Fibroblast of pulmonary artery (primary cell): ENCODE measurements at places on chromosomes 4 and X.
A peak's percentile ranks its signal among the peaks of the same experiment; 100 is the strongest.

GRCh38 chr4:188053302-188053701 is 56.1 kb downstream of the TRIML2 start:
- no peak for DNase-seq

GRCh38 chr4:177185151-177185550 is 124.5 kb upstream of the NEIL3 start:
- peak; percentile 19 for DNase-seq

DNA sequence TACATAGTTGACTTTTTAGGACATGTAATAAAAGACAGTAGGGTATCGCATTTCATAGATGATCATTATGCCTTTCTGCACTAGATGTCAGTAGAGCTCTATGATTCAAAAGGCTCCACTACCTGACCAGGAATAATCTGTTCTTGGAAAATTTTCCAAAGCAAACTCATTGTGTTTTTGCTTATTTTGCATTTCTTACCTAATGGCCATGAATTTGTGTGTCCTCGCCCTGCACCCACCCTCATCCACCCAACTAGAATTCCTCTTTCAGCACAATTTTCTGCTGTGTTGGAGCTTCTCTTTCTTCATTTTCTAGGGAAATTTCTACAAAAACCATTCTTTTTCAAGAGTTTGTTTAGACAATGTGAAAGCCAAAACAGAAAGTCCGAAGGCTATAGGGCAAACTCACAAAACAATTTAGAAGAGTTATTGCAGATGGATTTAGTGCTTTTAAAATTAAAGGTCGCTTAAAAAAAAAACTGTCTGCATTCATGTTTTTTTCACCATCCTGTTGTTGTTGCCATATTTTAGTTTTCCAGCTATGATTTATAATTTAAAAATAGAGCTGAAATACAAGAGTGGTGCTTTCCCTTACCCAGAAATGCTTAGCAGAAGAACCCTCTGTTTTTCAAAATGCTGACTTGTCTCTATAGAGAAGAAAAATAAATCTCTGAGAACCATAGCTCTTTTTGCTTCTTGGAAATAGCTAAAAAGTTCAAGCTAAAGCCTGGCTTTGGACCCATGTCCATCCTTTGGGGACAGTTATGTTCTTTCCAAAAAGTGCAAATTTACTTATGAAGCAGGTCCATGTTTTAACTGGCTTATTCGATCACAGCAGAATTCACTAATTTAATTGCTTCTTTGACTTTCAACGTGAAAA is 183.7 kb downstream of the SPATA18 start:
- peak; percentile 50 for DNase-seq

- no peak for DNase-seq
Observed at GRCh38 chr4:81883530-81884450, 412.1 kb upstream of the RASGEF1B start.

GRCh38 chrX:12886545-12886944 is 19.7 kb downstream of the TLR7 start:
- no peak for DNase-seq

GRCh38 chr4:90118527-90119195 is 8.5 kb upstream of the CCSER1 start:
- no peak for DNase-seq

DNA sequence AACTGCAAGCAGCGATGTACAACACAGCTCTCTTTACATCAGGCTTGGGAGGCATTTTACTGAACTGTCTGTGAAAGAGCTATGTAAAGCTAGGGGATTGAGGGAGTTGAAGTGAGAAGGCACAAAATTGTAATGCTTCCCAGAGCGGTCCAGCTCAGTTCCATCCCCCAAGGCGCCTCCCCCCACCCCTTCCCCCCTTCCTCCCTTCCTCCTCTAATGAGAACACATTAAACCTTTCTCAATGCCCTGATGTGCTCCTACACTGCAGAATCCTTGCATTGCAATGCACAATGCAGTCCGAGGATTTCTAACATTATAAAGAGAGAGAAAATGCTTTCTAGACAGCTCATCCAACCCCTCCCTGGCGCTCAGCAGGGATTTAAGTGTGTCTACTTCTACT is 73.9 kb downstream of the CXXC4 start:
- DNase-seq = no peak

- peak; percentile 91 for DNase-seq
Observed at GRCh38 chrX:41333744-41334362, at the start of gene DDX3X. Gene DDX3X (plus strand): TSS chrX:41334162. CDS start chrX:41334253, 91 bp downstream.

GRCh38 chr4:39729557-39729956 is 31.6 kb downstream of the UBE2K start:
- peak; percentile 60 for DNase-seq

DNA sequence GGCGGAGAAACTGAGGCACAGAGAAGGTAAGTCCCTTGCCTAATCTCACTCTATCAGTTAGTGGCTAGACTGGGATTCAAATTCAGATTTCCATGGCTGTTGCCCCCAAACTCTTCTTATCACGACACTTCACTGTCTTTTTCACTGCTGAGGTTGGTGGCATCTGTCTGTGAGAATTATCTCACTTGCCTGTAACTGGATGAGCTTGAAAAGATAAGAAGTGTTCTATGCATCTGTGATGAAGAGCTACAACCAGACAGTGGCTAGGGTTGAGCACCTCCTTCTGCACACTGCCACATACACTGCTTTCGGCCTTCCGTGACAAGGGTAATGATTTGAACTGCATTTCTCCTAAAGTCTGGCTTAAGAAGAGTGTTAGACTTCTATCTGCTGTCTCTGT is 107.9 kb upstream of the TEX13D start:
- DNase-seq = no peak

DNA sequence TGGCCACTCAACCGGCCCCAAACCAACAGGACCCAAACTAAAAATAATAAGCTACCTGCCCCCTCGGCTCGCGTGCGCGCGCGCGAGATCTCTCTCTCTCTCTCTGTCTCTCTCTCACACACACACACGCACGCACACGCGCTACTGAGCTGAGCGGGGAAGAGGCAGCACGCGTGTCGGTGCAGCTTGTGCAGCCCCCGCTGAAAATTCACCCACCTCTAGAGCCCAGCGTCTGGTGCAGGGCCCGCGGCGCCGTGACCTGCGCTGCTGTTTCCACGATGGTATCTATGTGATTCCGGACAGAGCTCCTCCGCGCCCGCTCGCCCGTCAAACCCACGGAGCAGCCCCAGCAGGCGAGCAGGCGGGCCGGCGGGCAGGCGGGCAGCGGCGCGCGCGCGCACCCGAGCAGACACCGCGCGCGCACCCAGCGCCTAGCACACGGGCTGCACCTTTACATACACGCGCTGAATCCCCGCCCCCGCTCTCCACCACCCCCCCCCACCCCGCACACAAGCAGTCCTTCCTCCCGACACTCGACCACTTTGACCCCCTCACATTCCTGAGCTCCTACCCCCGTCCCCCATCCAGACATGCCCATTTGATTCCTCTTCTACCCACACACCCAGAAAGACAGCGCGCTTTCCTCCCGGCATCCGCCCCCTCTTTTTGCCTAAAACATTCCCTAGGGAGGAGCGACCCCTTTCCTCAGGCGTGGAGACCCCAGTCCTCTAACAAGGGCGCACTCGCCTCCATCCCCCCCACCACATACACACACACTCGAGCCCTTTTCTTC is 1.0 kb downstream of the SLITRK4 start:
- no peak for DNase-seq

DNA sequence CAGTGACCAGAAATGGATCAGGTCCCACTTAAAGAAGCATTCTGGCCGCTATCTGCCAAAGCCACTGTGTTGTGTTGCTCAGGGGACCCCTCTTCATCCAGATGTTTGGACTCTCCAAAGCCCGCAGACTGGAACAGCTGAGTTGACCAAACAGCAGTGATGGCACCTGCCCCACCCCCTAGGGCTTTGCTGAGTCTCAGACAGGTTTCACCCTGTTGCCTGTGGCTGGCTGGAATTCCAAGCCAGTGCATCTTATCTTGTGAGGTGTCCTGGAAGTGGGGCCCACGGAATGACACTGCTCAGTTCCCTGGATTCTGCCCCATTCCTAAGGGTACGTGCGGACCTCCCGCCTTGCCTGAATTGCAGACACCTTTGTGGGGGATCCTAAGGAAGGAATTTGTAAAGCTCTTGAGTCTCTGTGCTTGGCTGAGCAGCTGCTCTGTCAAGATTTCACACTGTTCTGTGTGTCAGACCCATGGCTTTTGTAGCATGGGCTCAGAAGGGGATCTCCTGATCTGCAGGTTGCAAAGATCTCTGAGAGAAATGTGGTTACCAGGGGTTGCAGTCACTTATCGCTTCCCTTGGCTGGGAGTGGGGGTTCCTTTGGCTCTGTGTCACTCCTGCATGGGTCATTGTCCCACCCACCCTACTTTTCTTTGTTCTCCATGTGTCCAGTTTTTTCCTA is 1707.9 kb upstream of the PCDH10 start:
- DNase-seq = no peak

GRCh38 chrX:19689170-19689779 is 174.0 kb upstream of the MAP3K15 start:
- no peak for DNase-seq

GRCh38 chr4:168723020-168723419 is 226.2 kb downstream of the PALLD start:
- DNase-seq = peak; percentile 74

- DNase-seq = peak; percentile 36
Observed at GRCh38 chrX:69506617-69507499, 2.7 kb downstream of the NALF2 start.

DNA sequence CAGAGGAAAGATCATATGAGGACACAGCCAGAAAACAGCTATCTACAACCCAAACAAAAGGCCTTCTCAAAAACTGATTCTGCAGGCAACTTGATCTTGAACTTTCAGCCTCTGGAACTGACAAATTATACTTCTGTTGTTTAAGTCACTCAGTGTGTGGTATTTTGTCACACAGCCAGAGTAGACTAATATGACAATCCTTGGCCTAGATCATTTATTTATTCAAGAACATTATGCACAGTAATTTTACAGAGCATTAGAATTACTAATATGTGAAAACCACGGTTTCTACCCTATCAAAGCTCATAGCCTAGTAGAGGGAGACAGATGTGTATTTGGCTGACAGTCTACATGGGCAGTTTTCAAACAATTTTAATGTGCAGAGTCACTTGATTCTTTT is 167.8 kb upstream of the PCDH18 start:
- peak; percentile 38 for DNase-seq

- DNase-seq = peak; percentile 90
Observed at GRCh38 chrX:134603806-134604700, 54.2 kb downstream of the PLAC1 start.

DNA sequence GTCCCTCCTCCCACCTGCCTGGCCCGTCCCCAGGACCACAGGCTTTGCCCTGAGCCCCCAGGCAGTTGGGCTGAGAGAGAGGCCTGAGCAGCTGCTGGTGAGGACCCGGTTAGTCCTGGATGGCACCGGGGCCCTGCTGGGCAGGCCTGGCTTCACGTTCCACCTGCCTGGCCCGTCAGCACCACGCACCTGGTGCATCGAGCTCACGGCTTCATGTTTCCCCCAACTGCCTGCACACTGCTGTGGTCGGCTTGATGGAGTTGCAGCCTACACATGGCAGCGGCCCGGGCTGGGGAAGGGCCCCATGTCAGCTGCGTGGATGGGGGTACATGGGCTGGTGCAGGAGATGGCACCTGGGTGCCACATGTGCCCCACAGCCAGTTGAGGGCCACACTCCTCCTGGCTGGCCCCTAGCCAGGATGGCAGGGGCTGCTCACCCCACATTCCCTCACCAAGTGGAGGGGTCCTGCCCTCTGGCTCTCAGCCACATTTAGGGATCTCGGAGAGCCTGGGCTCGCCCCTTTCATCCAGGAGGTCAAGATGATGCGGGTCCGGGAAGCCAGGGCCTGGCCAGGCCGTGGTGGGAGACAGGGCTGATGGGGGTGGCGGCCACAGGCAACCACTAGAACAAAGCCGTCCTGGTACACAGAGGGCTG is 28.5 kb downstream of the NKX1-1 start:
- DNase-seq = no peak

DNA sequence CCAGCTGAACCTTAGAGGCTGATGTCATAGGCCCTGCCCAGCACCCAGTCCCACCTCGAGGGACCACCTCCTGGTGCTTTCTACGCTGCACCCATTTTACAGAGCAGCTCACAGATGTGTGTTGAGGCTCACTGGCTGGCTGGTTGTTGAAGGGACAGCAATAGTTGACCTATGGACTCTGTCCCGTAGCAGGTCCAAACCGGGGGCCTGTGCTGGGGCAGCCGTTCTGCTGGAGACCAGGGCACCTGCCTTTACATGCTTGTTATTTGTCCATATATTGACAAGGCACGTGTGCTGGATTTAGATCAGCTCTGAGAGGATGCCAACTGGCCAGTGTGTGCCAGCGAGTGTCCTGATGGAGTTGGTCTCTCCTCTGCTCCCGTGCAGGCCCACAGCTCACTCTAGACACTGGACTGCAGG is 58.1 kb downstream of the TNIP2 start:
- no peak for DNase-seq
